ENCODE measurements at places on chromosomes 7 and 10.

DNA sequence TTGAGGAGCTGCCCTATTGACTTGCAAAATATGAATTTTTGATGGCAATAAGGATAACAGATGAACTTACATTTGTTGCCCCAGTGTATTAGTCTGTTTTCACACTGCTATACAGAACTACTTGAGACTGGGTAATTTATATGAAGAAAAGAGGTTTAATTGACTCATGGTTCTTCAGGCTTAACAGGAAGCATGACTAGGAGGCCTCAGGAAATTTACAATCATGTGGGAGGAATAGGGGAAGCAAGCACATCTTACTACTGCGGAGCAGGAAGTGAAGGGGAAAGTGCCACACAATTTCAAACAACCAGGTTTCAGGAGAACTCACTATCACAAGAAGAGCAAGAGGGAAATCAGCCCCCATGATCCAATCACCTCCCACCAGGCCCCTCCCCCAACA is 57.9 kb downstream of the ZNF22 start:
- DNase-seq, result no peak

GRCh38 chr10:21715531-21716195 is 181.6 kb downstream of the MLLT10 start:
- no peak for DNase-seq

DNA sequence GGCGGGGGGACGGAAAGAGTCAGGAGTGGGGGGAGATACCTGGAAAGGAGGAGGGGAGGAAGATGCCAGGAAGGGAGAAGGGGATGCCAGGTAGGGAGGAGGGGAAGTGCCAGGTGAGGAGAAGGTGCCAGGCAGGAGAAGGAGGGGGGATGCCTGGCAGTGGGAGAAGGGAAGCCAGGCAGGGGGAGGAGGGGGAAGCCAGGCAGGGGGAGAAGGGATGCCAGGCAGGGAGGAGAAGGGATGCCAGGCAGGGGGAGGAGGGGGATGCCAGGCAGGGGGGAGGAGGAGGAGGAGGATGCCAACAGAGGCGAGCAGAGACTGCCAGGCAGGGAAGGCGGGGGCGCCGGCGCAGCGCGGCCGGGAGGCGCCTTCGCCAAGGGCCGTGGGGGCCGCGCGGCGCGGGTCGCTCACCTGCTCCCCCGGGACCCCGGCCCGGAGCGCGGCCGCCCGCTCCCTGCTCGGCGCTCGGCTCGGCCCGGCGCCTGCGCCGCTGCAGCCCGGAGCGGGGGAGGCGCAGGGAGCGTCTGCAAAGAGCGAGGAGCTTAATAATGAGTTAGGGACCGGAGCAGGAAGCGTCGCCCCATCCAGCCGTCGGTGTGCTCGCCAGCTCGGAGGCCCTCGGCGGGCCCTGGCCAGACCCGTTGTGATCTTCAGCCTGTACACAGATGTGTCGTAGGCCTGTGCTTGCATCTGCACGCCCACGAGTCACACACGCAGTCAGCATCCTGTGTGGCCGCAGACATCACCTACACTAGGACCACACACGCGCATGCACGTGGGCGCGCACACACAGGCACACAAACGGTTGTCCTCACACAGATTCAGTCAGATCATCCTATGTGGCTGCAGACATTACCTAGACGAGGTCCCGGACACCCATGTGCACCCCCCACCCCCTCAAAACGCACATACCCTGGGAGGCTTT is 28.4 kb upstream of the SMARCD3 start:
- no peak for DNase-seq

GRCh38 chr10:114499630-114500190 is 95.4 kb upstream of the AFAP1L2 start:
- no peak for DNase-seq

GRCh38 chr10:8049865-8050555 is 4.5 kb upstream of the GATA3 start:
- DNase-seq, result no peak

DNA sequence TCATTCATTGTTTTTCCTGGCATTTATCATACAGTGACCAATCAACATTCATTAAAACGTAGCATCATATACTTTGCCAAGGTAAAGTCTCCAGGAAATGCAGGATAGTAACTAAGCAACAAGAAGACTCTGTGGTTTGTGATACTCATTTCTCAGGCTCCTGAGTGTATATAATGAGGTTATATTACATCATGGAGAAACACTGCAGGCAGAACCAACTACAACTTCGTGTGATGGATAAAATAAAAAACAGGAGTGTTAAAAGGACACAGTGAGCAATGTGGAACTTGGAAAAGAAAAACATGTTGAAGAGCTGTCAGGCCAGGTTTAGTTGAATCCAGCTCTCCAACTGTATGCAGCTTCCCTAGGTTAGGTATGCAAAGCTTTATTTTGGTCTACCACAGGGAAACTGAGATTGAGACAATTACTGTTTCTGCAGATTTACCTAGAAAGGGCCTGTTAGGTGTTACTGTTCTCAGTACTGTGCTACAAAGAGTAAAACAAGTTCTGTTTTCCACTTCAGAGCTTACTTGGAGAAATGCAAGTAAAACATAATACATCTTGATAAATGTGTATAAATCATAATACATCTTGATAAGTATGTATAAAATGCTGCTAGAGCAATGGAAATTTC is 7.8 kb upstream of the CCNY start:
- DNase-seq, result no peak

GRCh38 chr7:110296321-110296720 is 794.6 kb upstream of the LRRN3 start:
- no peak for DNase-seq

DNA sequence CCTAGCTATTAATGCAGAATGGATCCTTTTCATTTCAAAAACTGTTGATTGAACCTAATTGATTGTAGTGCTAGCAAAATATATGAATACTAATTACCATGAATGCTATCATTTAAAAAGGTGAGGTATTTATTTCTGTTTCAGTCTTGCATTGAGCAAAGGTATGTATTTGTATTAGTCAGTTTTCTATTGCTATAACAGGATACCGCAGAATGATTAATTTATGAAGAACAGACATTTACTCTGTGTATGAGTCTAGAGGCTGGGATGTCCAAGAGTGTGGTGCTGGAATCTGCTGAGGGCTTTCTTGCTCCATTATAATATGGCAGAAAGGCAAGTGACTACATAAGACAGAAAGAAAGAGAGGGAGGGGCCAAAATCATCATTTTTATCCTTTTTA is 199.2 kb downstream of the KIF20B start:
- no peak for DNase-seq

DNA sequence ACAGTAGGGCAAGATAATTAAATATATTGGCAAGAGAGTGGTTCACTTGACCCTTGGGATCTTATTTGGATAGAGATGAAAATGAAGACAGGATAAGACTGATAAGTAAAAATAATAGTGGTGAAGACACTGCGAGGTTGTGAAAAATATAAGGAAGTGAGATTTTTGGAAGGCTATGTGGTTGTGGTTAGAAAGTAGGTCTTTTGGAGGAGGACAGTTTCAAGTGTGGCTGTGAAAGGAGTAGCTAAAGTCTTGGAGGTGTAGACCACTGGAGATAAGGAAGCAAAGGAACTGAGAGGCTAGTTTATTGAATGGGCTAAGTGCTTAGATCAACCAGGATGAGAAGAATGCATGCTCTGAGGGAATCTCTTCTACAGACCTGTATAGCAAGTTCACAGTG is 11.2 kb downstream of the MIOS start:
- no peak for DNase-seq

GRCh38 chr7:1855725-1856160 is 185.7 kb downstream of the ELFN1 start:
- no peak for DNase-seq

DNA sequence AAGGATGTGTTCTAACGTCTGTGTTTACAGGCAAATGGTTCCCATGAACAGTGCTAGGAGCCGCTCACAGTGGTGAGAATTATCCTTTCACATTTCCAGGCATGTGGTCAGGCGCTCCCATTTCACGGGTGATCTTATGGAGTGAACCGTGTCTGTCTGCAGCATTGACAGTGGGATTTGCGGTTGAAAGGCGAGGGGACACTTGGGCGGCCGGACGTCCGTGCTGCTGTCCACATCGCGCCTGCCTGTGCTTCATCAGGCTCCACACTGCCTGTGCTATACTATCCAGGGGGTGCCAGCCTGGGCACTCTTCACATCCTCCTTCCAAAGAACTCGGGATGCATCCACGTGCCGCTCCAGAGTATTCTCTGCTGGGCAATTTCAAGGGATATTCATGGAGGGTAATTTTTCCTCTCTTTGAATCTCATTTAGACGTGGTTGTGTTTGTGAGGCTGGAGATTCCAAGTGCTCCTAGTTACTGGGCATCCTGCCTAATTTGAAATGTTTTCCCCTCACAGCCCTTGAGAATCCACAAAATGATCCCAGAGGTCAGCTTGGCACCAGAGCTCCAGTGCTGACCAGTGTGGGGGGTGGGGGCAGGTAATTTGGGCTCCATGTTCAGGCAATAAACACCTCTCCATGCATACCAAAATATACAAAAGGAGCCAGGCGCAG is 61.9 kb upstream of the EBF3 start:
- DNase-seq, result peak; percentile 2

DNA sequence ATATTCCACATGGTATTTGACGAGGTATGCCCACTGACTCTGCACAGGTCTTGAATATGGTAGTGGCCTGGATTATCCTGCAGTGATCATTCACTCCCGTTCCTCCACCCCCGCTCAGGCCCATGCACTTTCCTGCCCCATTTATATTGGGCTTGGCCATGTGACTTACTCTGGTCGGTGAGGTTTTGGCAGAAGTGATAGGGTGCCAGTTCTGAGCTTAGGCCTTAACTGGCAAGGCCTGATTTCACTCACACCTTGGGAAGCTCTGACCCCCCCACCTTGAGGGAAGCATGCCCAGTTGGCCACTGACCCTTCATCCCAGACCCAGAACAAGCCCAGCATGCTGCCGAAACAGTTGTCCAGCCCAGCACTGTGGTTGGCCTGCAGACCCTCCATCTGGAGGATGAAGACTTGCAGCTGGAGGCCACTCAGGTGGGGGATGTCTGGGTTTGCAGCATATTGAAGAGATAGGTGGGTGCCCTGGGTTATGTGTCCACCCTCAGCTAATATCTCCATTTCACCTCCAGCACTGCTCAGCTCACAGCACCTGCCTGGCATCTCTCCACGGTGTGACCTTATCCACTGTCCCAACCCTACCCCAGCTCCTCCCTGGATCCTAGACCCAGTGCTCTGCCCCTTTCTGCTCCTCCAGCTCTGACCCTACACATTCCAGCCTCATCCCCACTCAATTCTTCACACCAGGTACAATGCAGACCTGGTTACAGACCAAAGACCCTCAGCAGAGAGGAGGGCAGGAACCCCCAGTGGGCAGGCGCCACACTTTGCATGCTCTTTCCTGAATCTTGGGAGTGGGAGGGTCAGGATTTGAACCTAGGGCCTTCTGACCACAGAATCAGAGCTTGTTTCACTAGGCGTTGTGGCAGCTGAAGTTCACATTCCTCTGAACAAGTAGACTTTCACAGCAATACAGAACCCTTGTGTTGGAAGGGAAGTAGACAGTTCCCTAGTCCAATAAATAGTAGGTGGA is 138.1 kb upstream of the CHST15 start:
- DNase-seq, result no peak

GRCh38 chr7:105489409-105489808 is 32.7 kb downstream of the PUS7 start:
- no peak for DNase-seq

DNA sequence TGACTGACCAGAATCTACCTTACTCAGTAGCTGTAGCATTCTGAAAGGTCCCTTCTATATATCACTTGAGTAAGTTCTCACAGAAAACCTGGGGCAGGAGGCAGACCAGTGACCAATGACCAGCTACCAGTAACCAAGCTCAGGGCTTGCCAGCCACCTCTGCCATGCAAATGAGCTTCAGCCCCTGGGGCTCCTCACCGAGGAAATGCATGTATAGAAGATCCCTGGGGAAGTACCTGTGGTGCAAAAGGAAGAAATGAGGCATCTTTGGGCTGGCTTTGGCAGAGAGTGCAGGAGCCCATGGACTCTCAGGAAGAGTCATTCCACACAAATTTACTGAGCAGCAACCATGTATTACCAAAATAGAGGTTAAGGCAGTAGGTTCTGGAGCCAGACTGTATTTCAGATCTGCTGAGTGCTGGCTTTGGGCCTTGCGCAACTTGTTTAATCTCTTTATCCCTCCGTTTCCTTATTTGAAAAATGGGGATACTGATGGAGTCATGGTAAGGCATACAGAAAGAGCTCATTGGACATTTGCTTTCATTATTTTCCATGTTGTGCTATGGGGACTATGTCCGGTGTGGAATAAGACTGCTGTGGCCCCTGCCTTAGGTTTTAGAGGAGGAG is 41.1 kb upstream of the FAM204A start:
- no peak for DNase-seq

DNA sequence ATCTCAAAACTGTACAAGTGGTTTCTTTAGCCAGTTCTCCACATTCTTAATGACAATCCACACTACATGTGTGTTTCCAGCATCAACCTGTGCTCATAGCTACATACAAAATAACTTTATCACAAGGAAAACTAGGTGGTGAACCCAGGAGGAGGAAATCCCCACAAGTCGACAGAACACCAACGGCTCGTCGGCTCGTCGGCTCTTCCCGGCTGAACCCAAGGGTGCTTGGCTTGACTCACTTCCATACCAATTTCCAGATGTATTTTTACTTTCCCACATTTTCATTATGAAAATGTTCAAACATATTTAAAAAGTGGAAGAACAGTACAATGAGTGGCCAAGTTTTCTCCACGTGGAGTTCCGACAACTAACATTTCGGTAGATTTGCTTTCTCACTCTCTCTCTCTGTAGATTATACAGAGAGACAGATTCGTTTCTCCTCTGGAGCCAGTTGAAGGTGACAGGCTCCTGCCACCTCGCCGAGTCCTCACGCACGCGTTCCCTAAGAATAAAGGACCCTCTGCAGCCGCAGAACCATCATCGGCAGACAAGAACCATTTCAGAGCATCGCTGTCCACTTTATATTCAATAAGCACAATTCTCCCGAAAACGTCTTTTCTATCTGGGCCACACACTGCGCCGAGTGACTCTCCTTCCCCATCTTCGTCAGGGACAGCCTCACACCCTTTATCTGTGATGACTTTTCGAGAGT is 53.3 kb downstream of the DIP2C start:
- DNase-seq, result no peak

- no peak for DNase-seq
These were observed 65.7 kb upstream of the KMT2C start for GRCh38 chr7:152501506-152501905.

GRCh38 chr10:48614481-48615390 is 9.9 kb upstream of the ARHGAP22 start:
- DNase-seq, result no peak

GRCh38 chr7:76077435-76077834 is 29.5 kb downstream of the MDH2 start:
- no peak for DNase-seq

DNA sequence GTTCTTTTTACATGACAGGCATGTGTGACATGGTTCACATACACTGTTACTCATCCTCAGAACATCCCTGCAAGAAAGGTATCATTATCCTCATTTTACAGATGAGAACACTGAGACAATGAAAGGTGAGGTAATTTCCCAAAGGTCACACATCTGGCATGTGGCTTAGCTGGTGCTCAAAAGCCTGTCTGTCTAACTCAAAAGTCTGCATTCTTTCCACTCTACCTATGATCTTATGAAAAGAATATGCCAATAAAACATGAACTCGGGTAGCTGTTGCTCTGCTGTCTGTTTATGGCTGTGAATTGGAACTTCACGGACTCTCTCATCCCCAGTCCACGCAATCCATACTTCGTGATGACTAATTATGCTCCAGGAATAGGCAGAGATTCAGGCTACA is 79.0 kb upstream of the ODAD2 start:
- no peak for DNase-seq

- DNase-seq, result no peak
These were observed 103.4 kb downstream of the PRTFDC1 start for GRCh38 chr10:24849051-24849450.

Data from DMS79 (cell line).